ENCODE measurements at places on chromosomes 2 and 18.
A peak's percentile ranks its signal among the peaks of the same experiment; 100 is the strongest.

- DNase-seq, result no peak
Measured at GRCh38 chr2:240766072-240766471, 53.9 kb downstream of the KIF1A start.

GRCh38 chr2:201275990-201276389, 15.7 kb downstream of the CASP8 start:
- no peak for DNase-seq

DNA sequence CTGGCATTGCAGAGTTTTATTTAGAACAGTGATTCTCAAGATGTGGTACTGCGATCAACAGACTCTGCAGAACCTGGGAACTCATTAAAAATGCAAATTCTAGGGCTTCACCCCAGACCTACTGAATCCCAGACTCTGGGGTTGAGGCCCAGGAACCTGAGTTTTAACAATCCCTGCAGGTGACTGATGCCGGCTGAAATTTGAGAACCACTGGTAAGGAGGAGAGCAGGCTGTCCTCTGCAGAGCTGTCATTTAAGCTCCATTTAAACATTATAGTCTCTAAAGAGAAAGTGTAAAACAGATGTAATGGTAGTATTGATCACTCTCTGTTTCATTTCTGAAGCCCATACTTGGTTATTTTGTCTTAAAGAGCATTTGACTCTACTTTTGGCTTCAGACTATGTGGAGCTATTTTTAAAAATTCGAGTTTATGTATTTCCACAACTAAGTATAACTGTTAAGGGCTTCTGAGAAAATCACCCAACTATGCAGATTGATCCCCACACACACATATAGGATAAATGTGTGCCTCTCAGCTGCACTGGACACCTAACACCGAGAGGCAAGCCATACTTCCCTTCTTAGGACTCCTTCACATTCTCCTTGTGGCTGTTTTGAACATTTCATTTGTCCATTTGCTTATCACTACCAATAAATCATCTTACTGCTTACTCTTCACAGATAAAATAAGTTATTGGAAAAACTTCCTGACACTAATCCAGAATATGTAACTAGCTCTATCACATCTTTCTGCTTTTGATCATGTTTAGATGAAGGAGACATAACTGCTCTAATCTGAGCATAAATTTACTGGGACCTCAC, 487.5 kb downstream of the DLGAP1 start:
- no peak for DNase-seq

DNA sequence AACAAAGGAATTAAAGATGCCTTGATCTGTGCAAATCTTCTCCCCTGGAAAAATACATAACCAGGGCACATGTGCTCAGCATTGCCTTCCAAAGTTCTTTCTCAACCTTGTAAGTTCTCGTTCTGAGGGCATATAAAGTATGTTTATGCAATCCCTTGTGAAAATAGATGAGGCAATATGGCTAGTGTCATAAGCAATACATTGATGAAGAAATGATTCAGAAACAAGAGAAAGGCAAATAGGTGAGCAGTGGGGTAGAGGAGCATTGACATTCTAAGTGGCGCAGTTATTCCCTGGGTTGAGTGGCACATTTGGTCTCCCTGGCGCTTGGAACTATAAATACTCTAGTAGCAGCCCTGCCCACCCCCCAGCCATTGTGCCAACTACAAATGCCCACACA, 57.4 kb upstream of the PGAP1 start:
- no peak for DNase-seq

- DNase-seq, result no peak
Measured at GRCh38 chr2:10368491-10369231, 66.0 kb downstream of the HPCAL1 start.

GRCh38 chr2:18253686-18254197, 306.7 kb downstream of the RDH14 start:
- DNase-seq, result no peak

- no peak for DNase-seq
Measured at GRCh38 chr2:110828330-110828729, 96.0 kb downstream of the ACOXL start.

DNA sequence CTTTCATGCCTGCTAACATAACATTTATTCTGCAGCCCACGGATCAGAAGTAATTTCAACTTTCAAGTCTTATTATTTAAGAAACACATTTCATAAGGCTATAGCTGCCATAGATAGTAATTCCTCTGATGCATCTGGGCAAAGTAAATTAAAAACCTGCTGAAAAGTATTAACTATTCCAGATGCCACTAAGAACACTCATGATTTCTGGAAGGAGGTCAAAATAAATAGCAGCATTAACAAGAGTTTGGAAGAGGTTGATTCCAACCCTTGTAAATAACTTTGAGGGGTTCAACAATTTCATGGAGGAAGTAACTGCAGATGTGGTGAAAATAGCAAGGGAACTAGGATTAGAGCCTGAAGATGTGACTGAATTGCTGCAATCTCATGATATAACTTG, 77.6 kb downstream of the CCDC148 start:
- DNase-seq, result no peak

DNA sequence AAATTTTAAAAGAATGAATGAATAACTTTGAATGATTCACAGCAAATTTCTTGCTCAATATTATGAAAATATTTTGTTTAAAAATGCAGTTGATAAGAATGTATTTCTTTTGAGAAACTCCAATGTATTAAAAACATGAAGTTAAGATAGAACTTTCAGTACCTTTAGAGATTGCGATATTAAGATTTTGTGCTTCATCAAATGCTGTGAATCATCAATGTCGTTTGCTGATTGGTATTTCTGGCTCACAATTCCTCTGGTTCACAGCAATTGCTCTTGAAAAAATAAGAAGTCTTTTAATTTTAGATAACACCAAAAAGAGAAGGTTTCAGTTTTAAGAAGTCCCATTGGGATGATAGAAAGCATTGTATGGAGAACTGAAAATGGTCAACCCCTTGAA, 228.7 kb downstream of the IKZF2 start:
- no peak for DNase-seq

- no peak for DNase-seq
Measured at GRCh38 chr2:180938451-180938850, 42.0 kb upstream of the UBE2E3 start.

GRCh38 chr2:63058144-63058920, 7.7 kb downstream of the OTX1 start:
- DNase-seq, result no peak

- DNase-seq, result no peak
Measured at GRCh38 chr2:78999406-78999805, 26.1 kb upstream of the REG3G start.

DNA sequence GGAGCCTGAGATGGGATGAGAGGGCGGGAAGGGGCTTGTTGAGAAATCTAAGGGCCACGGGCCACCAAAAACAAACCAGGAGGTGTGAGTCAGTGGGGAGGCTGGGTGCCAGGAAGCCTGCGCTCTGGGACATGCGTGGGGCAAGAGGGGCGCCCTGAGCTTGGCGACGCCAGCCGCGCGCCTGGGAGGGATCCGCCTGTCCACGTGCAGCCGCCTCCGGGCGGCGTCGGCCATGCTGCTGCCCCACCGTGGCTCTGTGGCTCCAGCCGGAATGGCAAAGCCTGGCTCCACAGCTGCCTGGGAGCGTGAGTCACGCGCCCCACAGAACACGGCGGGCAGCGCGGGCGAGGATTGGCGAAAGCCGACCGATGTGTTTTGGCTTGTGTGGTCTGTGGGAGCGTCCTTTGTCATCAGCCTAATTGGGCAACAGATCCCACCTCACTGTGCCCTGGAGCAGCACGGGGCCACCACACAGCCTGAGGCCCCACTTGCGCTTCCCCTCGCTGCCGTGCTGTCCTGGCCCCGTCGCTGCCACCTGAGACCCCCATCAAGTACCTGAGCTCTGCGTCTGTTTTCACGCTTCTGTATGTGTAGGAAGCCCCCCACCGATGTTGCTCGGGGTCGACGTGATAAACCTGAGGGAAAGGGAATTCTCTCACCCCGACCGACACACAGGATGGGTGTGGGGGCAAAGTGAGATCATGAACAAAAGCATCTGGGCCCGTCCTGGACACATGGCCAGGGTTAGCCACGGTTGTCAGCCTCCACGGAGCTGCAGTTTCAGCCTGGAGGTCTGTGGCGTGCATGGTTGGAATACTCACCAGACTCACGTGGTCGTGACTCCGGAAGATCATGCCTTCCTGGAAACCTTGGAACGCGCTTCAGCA, 80.5 kb downstream of the NFATC1 start:
- no peak for DNase-seq

GRCh38 chr2:161943011-161943410, 131.0 kb downstream of the DPP4 start:
- DNase-seq, result no peak

GRCh38 chr2:113248997-113249770, 29.5 kb downstream of the PAX8 start:
- peak; percentile 76 for DNase-seq

DNA sequence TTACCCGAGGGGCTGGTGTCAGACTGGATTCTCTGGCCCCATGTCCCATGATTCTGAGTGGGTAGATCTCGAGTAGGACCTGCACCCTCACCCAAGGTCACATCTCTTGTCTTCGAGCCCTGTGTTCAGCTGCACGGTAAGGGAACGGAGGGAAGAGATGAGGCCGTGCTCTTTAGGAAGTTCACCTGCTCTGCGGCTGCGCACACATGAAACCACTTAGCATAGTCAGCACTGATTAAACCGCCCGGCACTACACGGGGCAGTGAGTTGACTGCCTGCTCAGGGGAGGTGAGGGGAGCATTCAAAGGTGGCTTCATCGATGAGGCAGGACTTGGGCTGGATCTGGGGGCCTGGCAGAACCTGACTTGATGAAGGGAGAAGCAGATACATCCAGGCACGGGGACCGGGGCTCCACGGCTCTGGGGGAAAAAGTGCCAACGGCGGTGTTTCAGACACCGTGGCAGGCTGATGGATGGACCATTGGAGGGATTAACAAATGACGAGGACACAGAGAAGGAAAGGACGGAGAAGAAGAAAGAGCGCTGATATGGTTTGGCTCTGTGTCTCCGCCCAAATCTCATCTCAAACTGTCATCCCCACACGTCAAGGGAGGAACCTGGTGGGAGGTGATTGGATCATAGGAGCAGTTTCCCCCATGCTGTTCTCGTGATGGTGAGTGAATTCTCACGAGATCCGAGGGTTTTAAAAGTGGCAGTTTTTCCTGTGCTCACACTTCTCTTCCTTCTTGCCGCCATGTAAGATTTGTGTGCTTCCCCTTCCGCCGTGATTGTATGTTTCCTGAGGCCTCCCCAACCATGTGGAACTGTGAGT, 248.6 kb downstream of the CYP26B1 start:
- DNase-seq, result no peak

- no peak for DNase-seq
Measured at GRCh38 chr2:43305517-43305916, 79.1 kb upstream of the ZFP36L2 start.

GRCh38 chr2:24908461-24908901, 11.6 kb downstream of the ADCY3 start:
- DNase-seq, result no peak

GRCh38 chr2:164903204-164903603, 52.1 kb downstream of the SLC38A11 start:
- DNase-seq, result no peak

- no peak for DNase-seq
Measured at GRCh38 chr2:3174626-3175567, 202.7 kb downstream of the EIPR1 start.

GRCh38 chr2:199907008-199907714, 3.9 kb upstream of the C2orf69 start:
- DNase-seq, result no peak

GRCh38 chr18:76368976-76369375, 126.1 kb downstream of the ZNF516 start:
- DNase-seq, result no peak

GRCh38 chr2:223832241-223832903, 5.0 kb downstream of the AP1S3 start:
- no peak for DNase-seq

DNA sequence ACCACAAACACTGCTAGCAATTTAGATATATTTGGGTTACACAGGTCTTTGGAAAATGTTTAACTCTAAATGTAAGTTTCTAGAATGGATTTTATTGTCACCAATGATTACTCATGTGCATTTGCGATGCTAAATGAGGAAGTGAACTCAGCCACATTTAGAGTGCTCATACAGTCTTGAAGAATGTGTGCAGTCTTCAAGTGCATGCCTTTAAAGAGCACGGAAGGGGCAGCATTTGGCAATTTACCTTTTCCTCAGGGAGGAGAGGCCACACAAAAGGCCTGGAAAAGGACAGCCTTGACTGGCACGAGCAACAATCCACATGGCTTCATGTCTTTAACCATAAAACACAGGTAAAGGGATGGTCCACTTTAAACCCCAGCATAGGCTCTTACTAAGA, 78.5 kb upstream of the STK17B start:
- DNase-seq, result no peak

GRCh38 chr18:70627182-70627802, 338.4 kb downstream of the SOCS6 start:
- DNase-seq, result no peak

DNA sequence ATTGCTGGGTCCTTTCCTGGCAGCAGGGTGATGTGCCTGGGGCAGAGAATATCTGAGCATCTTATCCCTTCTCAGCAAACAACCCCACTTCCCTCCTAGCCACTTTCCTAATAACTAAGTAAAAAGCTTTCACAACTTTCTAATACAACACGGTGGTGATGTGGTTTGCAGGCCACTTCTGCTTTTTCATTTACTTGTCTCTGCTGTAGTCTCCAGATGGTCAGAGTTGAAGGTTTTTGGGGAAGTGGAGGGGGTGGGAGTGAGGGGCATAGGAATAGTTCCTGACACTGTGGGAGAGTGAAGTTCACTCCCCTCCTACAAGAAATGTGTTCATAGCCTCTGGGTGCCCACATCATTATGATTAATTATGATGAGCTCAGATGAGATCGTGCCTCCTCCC, 11.6 kb downstream of the OXER1 start:
- peak; percentile 57 for DNase-seq

DNA sequence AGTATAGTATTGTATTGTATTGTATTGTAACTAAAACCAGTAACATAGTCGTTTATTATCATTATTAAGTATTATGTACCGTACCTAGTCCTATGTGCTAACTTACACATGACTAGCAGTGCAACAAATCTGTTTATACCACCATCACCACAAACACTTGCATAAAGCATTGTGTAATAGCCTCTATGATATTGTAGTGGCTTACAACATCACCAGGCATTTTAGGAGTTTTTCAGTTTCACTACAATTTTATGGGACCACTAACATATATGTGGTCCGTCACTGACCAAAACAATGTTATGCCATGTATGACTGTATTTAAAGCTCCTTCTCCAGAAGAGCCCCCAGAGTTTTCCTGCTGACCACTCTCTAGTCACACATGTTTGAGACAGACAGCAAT, 306.2 kb downstream of the SETBP1 start:
- no peak for DNase-seq

DNA sequence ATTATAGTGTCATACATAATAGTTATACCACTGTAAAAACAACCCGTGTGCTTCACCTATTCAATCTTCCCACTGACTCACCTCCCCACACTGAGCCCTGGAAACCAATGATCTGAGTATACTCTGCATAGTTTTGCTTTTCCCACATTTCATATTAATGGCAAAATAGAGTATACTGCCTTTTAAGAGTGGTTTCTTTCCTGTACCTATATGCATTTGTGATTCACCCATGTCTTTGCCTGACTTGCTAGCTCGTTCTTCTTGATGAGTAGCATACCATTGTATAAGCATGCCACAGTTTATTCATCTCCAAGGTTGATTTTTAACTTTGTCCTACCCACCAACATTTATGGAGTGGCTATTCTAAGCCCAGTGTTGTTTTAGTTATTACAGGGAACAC, 686.4 kb downstream of the PLCL1 start:
- DNase-seq, result no peak

- DNase-seq, result no peak
Measured at GRCh38 chr2:118479020-118479419, 368.4 kb downstream of the EN1 start.

- no peak for DNase-seq
Measured at GRCh38 chr2:228321015-228321414, 139.5 kb upstream of the SPHKAP start.
